RKO (cell line): ENCODE measurements at places on chromosomes 6 and 20.
A peak's percentile ranks its signal among the peaks of the same experiment; 100 is the strongest.

DNA sequence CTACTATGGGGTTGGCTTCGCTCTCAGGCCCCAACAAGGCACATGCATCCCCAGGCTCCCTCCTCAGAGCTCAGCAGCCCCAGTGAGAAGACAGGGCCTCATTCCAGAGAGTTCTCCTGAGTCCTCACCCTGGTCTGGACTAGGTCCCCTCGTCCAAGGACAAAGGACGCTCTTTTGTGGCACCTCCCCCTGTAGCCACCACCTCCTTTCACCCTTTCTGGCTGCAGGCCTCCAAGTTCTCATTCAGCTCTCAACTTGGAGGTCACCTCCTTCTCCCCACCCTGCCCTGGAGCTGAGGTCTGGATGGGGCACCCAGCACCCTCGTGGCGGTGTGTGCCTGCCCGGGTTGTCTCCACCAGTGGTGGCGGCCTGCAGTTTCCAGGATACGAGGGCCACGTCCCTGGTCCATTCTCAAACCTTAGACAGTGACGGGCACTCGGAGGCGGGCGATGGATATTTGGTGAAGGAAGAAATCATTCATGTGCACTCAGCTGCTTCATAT is 2.5 kb downstream of the UNC93A start:
- DNase-seq, result no peak

GRCh38 chr6:122709922-122710512 is 69.5 kb upstream of the FABP7 start:
- no peak for DNase-seq

DNA sequence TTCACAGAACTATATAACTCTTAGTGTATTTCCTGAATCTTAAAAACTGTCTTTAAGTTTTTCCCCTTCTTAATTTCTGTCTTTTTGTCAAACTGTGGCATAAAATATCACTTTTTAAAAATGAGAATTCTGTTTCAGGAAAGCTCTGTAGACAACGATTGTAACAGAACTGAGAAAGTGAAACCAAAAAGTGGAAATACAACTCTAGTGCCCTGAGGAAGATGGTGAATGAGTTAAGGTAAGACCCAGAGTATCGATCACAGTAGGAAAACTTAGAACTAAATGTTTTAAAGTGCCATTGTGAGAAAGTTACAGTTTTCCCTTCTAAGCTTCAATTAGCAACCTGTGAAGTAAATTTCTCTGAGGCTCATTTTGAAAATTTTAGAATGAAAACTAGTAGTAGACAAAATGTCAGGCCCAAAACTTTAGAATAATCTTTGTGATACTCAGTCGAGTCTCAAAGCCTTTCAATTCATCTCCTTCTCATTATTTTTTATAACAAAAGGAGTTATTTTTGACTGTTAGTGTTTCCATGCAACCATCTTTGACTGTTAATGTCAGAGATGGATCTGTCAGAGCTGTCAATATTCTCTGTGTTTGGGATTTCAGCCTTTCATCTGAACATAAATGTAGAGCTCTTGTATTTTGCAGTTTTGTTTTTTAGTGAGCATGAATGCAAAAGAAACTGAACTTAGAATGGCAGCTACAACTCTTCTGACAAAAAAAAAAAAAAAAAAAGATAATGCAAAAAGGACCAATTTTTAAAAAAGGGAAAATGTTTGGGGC is 19.0 kb upstream of the TRDN start:
- no peak for DNase-seq

DNA sequence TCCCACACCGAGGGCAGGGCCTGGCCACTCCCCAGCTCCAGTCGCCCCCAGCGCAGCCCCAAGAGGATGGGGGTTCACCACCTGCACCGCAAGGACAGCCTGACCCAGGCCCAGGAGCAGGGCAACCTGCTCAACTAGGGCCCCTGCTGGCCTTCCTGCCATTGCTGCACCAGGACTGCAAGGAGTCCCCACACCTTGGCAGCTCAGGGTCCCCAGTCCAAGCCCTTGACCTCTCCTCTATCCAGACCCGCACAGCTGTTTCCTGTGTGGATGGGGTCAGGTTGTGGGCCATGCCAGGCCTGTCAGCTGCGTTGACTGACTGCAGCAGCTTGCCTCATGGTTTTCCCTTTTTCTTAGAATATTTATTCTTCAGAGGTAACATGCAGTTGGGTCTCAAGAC is 4.4 kb downstream of the LRRC73 start:
- no peak for DNase-seq

- DNase-seq, result no peak
Measured at GRCh38 chr6:31797588-31797987, 2.0 kb upstream of the VARS1 start.

- no peak for DNase-seq
Measured at GRCh38 chr6:15411766-15412165, 165.9 kb downstream of the JARID2 start.

DNA sequence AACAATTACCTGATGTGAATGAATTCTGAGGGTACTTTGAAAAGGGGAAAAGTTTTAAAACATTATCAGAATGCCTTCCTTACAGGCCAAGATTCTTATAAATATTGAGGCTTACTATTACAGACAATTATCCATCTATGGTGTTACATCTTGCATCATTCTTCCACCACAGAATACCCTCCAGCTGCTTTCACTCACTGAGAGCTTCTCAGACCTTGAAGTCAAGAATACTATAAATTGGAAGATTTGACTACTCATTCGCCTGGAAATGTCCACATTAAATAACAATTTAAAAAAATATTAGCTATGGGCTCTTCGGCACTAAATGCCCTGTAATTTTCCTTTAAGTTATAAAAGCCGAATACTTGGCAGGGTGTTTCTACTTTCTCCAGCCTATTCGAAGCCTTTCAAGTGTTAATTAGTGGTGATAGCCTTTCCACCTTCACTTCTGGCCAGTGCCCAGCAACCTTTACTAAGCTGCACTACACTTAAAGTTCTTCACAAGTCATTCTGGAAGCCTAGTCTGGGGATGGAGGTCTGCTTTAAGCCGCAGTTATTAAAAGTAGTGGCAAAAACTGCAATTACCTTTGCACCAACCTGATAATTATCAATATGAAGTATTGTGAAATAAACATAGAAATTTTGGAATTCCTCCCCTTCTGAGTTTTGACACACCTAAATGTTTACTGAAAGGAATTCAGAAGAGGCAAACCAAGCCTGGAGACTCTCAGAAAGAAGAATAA is 100.9 kb downstream of the BMP5 start:
- DNase-seq, result no peak

DNA sequence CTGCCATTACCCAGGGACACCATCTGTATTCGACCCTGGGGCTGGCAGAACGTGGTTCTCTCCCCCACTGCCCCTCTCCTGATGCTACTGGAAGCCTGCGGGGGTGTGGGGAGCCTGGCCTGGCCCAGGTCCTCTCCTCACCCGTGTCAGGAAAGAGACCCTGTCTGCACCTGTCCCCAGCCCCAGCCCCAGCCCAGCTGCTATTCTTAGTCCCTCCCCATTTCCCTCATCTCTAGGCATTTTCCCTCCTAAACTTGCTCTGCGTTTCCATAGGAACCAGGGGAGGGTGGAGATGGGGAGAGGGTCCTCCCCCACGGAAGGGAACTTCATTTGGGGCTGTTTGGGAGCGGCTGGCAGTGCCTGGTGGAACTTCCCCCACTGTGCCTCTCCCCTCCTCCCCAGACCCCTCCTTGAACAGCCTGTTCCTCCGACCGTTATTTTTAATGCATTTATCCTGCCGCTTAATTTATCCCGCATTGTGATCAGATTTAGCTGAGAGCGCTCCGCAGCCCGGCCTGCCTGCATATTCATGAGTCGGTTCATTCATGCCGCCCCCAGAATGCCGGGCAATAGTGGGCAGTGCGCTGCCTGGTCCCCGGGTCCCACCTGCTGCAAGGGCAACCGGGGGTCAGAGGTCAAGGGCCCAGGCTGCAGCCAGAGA is 31.8 kb upstream of the DLGAP4 start:
- no peak for DNase-seq

DNA sequence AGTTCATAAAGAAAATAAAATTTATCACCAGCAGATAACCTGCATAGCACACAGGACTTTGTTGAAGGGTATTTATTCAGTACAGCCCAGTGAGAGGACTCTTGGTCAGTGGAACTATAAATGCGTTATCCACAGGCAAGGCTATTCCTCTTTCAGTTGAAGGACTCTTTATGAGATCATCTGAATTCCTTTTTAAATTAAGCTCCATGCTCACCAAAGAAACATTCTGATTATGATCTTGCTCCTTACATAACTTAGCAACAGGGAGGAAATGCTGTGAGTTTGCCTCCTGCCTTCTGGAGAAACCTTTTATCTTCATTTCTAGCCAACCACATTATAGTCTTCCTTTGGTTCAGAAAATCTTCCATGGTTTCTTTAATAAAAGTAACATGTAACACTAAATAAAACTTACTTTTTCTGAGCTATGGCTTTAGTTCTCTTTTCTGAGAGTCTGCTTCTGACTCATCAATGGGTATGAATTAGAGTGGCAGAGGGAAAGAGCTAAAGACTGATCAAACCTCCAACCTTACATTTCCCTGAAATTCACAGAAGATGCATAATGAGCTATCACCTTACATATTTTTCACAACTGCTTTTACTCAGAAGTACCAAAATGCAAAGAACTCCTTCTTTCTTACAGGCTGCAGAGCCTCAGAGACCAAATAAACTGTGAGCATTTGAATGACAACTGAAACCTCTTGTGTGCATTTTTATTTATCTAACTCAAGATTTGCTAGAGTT is 267.2 kb downstream of the ADGRG6 start:
- DNase-seq, result no peak

DNA sequence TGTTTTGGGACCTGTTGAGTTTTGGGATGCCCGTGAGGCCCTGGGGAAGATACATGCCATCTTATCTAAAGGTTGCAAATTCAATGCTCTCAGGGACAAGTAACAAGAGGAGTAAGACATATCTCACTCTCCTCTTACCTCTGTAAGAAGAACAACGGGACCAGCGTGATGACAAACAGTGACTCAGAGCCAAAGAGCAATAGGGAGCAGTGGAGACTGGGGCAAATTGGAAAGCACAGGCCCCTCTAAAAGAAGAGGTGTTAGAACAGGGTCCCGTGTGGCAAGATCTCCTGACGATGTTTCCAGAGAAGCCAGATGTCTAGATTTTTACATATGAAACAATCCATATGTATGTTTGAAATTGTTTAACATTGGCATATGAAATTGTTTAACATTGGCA is 11.6 kb downstream of the TP53RK start:
- DNase-seq, result no peak

GRCh38 chr6:69622230-69622629 is 174.6 kb downstream of the LMBRD1 start:
- no peak for DNase-seq

DNA sequence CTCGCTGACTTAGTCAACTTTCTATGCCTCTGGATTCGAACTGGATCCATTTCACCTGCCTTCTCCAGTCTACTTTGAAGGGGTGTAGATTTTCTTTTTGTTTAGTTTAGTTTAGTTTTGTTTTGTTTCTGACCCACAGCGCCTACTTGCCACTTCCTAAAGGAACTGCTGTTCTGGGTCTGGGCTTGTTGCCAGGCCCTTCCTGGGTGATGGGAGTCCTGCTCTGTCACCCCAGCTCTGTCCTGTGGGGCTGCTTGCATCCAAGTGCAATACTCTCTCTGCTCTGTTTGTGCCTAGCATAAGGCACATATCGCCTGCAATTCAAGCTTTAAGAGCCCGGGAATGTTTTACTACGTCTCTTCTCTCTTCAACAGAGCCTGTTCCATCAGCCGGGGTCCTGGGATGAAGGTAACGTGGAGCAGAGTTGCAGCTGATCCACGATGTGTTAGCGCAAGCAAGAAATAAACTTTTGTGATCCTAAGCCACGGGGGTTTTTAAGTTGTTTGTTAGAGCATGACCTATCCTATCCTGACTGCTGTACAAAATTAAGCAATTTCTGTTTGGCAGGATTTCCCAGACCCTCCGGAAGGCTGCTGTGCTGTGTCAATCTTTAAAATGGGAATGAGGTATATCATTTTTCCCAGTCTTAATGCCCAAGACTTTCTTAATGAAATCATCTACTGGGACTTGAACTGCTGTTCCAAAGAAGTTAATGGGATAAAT is 30.9 kb upstream of the TAGAP start:
- DNase-seq, result peak; percentile 16

DNA sequence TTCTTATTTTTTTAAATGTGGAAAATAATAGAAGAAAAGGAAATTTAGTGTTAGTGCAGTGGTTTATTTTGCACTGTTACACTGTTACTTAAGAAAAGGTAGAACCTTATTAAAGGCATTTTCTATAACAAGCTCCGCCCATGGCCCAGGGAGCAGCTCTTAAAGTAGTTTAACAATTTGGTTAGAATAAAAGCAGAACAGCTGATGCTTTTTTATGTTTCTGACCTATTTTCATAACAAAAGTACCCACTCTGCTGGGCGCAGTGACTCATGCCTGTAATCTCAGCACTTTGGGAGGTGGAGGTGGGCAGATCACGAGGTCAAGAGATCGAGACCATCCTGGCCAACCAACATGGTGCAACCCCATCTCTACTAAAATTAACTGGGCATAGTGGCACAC is 32.6 kb downstream of the DSTN start:
- DNase-seq, result no peak

DNA sequence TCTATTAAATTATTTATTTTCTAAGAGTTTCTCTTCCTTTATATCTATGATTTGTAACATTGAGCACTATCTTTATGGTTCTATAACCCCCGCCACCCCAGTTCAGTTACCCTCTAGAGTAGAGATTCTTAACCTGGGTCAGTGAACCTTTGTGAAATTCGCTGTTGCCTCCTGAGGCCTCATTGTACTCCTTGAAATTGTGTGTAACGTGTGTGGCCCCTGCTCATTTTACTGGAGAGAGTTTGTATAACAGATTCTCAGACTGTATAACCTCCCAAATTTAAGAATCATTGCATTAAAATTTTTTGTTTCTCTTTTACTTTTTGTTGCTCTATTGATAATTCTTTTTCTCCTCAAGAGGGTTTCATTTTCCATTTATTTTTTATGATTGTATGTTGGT is 65.3 kb downstream of the ADGRG6 start:
- no peak for DNase-seq

- peak; percentile 10 for DNase-seq
Measured at GRCh38 chr6:159257846-159258245, 88.6 kb downstream of the FNDC1 start.

DNA sequence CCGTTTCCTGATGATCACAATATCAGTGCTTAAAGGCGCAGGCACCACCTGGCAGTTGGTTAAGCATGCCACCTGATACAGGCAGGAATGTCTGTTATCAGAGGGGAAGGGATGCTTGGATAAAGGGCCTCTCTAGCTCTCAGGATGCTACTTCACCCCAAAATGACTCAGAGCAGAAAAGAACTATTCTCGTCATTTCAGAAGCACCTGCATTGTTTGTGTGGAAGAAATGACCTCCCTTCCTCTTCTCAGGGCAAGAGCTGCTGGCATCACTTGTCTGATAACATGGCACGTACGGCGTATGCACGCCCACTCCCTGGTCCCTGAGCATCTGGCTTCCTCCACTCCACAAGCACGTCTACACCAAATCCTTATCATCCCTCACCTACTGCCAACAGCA is 47.3 kb downstream of the ATP9A start:
- no peak for DNase-seq

DNA sequence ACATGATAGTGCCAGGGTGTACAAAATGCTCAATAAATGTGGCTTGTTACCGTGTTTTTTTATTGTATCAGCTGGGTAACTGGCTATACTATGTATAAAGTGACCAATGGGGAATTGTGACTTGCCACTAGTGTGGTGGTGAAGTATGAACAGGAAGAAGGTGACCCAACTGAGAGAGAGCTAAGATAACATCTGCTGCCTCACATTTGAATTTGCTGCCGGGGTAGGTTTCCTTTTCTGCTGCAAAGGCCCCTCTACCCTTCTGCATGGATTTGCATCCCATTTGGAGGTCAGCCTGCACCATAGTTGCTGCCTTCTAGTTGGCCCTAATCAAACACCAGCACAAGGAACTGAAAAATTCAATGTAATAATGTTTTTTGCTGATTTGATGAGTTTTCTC is 24.1 kb downstream of the IL17A start:
- DNase-seq, result no peak
